ENCODE measurements at places on chromosomes 12 and 14.

DNA sequence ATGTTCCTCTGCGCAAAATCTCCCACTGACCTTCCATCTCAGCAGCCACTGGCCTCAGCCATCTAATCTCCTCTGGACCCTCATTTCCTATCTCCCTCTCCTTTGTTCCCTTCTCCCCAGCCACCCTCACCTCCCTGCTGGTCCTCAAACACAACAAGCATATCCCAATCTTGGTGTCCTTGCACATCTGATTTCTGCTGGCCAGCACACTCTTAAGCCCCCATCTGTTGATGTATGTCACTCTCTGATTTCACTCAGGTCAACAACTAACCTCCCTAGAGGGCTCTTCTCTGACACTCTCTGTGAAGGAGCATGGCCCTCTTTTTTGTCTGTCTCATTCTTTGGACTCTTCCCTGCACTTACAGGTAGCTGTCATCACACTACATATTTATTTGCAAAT, 25.6 kb downstream of the PPM1H start:
- DNase-seq, result no peak

DNA sequence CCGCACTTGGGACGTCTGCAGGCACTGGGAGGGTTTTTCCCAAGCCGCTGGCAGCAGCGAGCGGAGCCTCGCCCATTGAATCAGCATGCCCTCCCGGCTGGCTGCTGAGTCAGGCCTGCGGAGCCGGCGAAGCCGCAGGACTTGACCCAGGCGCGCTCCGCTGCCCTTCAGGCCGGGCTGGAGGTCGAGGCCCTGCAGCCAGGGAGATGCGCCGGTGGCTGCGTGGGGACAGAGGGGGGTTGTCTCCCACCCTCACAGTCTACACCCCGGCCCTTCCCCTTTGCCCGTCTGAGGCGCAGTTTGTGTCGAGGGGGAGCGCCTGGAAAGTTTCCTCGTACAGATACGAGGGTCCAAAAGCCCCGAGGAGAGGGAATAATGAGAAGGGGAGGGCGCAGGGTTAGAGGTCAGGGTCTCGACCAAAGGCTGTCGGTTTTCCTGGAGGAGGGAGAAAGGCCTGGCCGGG, 759 bp upstream of the KLC1 start:
- no peak for DNase-seq

DNA sequence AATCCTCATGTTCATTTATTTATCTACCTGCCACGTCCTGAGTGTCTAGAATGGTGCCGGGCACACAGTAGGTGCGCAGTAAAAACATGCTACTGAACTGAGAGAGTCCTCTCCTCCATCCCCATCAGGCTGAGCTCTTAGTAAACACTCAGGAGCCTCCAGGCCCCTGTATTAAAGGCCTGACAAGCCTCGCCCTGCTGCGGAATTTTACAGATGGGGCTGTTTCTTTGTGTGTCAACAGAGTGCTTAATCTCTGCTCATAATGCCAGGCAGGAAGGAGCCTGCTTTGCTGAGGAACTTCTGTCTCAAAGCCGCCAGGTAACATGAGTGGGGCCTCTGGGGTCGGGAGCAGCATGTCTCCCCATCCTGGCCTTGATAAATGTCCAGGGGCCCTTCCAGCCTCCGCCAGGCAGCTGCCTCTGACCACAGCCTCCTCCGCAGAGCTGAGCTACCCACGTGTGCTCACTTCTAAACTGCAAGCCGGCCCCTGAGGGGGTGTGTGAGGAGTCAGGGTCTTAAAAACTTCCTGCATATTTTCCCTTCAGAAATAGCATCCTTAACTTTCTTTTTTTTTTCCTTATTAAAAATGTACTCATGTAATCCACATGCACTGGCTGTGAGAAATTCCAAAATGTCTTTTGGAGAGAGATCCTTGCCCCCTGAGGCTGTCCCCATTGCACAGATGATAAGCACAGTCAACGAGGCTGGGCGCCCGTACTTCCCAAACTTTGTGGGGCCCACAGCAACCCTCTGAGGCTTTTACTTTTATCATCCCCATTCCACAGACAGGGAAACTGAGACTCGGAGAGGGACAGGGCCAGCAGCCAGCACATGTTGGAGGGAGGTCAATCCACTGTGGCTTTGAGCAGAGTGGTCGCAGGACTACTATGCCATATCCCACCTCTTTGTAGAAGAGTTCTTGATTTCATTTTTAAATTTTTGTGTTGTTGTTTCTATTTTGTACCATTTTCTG, 116.0 kb upstream of the NCOR2 start:
- DNase-seq, result no peak

DNA sequence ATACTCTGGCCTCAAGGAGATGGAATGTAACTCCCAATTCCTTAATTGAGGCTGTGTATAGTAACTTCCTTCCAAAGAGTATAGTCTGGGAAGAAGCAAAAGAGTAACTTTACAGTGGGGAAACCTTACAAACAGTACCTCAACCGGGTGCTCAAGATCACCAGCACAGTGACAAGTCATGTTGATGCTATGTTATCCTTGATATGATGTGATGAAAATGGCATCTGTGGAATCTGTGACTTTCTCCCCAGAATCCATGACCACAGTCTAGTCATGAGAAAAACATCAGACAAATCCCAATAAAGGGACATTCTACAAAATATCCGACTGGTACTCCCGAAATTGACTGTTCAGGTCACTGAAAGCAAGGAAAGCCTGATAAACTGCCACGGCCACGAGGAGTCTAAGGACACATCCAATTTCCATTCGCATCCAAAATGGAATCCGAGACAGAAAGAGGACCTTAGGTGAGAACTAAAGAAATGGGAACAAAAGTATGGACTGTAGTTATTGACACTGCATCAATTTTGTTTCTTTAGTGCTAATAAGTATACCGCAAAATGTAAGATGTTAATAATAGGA, 97.3 kb upstream of the FRMD6 start:
- DNase-seq, result no peak

DNA sequence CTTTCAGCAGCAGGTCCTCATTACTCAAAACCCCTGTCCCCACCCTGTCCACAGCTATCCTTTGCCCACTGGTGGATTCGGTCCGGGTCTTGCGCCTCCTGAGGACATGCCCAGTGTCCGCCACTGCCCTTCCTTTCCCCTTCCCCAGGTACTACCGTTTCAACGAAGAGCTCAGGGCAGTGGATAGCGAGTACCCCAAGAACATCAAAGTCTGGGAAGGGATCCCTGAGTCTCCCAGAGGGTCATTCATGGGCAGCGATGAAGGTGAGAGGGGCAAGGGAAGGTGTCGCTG, 8.7 kb downstream of the MMP14 start:
- DNase-seq, result no peak

GRCh38 chr12:46227616-46228015, 41.2 kb downstream of the SLC38A1 start:
- no peak for DNase-seq

GRCh38 chr12:59834659-59835474, 239.0 kb downstream of the SLC16A7 start:
- DNase-seq, result peak; percentile 2

Measured in GM12864 (cell line).